ENCODE measurements at places on chromosomes 6 and 20. TPM values are rescaled to one million over a fixed set of nuclear protein-coding genes. Genes with fewer than 3 reads are reported as not detected.

- DNase-seq: no peak
Observed at GRCh38 chr6:130600880-130601341, 226.3 kb upstream of the SMLR1 start.

DNA sequence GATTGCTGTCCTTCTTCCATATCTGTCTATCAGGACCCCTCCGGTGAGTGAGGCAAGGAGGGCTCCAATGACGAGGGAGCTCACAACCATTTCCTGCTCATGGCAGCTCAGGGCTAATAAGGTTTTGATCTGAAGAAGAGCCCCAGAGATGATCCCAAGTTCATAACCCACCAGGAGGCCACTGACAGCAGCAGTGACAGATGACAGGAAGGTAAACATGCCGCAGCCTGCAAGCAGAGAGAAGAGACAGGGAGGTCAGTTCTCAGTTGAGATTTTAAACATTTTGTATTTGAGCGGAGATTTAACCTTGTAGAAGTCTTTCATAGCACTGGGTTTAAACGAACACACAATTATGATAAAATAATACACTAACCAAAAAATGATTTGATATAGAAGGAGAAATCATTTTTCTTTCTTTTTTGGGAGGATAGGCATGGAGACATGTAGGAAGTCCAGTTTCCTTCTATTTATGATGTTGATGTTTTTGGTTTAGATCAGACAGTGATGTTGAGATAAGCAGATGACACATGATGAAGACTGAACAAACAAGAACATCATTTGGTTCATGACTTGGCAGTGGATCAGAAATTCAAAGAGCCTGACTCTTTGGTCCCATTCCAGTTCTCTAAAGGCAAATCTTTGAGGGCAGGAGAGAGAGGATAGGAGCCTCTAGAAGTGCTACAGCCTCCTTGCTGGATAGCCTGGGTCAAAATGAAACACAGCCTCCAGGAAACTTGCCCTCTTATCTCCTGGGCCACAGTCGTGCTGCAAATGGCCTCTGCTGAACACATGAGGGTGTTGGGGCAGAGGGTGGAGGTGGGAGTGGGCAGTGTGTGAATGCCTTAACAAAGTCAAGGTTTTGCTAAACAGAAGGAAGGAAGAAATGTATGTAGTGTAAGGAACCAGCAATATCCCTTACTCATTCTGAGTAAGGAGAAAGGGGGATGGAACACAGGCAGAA lies 22.6 kb downstream of the SLC2A12 start:
- DNase-seq: no peak

DNA sequence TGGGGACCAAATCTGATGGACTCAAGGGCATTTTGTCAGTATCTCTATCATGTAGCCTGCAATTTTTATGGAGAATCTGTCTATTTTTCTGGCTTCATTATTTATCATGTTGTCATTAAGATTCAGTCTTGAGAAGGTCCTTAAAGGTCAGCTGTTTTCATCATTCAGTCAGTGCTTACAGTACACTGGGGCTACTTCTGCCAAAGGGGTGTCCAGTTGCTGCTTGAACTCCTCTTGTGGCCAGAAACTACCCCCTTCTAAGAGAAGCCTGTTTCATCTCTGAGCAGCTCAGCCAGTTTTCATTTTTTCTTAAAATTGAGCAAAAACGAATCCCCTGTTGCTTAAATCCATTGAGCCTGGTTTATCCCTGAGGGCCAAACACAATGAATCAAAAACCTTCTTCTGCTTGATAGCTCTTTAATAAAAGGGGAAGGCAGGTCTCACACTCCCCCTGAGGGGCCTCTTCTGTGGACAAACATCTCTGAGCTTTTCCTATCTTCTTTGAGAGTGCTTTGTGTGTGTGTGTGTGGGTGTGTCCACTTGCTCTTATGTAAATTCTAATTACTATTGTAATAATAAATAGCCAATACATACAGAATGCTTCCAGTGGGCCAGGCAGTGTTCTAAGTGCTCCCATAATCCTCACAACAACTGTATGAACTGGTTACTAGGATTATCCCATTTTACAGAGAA lies 172.2 kb downstream of the PLCB1 start:
- DNase-seq: no peak

GRCh38 chr6:151022492-151022891 lies 157.0 kb downstream of the MTHFD1L start:
- no peak for DNase-seq

- no peak for DNase-seq
Observed at GRCh38 chr6:121187200-121187832, 147.0 kb downstream of the TBC1D32 start.

DNA sequence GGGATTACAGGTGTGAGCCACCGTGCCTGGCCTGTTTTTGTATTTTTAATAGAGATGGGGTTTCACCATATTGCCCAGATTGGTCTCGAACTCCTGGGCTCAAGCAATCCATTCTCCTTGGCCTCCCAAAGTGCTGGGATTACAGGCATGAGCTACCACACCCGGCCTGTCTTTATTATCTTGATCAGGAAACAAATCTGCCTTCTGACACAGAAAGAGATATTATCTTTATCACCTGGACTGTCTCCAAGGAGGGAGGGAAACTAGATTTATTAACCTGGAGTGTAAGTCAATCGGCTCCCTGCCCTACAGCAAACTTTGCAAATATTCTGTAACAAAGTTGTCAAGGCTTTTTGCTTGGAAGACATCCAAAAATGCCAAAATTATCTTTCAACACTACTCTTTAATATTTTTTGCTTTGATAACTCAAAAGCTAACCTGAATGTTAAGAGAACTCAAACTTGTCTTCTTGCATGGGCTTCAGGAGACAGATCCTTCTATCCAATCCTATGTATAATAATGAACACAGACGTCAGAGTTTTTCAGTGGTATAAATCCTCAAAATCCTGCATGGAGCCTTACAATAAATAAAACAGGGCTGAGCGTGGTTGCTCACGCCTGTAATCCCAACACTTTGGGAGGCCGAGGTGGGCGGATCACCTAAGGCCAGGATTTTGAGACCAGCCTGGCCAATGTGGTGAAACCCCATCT lies 85.0 kb upstream of the LOC128125822 start:
- no peak for DNase-seq

- no peak for DNase-seq
Observed at GRCh38 chr6:8193541-8193940, 91.2 kb upstream of the EEF1E1 start.

GRCh38 chr6:43798688-43799444 lies 28.9 kb downstream of the VEGFA start:
- DNase-seq: no peak

GRCh38 chr20:37379967-37380828 lies 34.3 kb downstream of the SRC start:
- DNase-seq: peak; percentile 21

DNA sequence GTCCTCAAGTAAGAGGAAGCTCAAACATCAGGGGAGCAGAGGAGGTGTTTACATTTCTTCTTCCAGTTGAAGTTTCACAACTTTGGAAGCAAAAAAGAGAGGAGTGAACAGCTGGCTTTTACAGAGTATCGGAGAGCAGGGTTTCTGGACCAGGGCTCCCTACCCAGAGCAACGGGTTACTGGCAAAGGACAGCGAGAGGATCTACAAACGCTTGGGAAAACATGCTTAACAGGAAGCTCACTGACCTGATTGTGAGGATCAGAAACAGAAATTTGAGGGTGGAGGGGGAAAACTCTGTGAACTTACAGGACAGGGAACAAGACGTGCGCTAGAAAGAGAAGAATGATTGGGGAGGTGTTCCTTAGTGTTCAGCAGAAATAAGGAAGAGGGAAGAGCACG lies 85.7 kb upstream of the TAB2 start:
- DNase-seq: no peak

- DNase-seq: no peak
Observed at GRCh38 chr6:144283646-144284477, 1.3 kb upstream of the UTRN start.

DNA sequence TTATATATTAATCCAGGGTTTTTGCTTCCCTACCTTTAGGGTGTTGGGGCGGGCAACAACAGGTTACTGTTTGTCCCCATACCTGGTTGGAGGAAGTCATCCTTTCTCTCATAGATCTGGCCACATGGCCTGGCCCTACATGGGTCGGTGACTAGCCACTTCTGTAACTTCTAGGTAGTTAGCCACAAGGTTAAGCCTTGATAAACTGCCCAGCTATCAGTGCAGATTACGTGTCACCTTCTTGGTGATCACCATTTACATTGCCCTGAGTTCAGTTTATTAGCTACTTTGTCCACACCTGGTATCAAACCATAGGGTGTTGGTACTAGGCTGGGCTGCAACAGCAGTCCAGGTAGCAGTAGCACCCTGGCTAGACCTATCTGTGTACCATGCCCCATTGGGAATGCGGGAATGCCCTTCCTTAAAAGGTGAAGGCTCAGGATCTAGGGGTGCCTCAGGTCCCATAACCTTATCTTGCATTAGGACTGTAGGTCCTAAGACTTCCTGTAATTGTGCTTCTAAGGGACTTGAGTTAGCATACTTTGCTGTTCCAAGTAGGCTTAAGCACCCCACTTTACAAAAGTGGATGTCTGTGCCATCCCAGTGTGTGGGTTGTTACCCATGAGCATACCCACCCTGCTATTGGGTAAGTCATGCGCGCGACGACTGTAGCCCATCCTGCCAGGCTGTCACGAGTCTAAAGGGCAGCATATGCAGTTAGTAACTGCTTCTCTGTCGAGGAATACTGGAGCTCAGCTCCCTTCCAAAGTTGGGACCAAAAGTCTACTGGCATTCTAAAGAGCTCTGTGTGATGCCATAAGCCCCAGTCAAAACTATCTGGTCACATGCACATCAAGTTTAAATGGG lies 5.2 kb downstream of the ZKSCAN3 start:
- DNase-seq: no peak

Gene TBXT
- total RNA-seq: not detected

Gene OOEP
- not detected for total RNA-seq

Gene VGLL2
- total RNA-seq: not detected

Gene PRSS35
- 3.2 TPM for total RNA-seq

Gene CGA
- total RNA-seq: not detected

Gene CNR1
- total RNA-seq: 3.5 TPM

Measured in sciatic nerve (tissue), 2 donors.